ENCODE measurements at places on chromosomes 12 and 14. TPM values are rescaled to one million over a fixed set of nuclear protein-coding genes. Genes with fewer than 3 reads are reported as not detected.
A peak's percentile ranks its signal among the peaks of the same experiment; 100 is the strongest.

DNA sequence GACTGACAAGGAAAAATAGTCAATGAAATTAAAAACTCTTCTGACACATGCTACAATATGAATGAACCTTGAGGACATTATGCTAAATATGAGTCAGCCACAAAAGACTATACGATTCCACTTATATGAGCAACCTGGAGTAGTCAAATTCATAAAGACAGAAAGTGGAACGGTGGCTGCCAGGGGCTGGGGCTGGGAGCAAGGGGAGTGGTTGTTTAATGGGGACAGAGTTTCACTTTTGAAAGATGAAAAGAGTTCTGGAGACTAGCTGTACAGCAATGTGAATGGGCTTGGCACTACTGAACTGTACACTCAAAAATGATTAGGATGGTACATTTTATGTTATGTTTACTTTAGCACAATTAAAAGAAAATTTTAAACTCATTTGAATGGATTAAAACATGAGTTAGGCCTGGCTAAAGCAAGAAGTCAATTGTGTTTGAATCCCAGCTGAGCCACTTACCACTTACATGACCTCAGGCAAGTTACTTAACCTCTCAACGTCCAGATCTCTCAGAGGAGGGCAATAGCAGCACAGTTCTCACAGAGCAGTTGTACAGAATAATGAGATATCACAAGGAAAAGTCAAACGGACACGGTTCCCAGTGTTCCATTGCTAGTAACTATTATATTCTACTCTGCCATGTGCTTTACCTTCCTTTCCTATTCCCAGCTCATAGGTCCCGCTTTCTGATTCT, 102.5 kb downstream of the SPTSSA start:
- no peak overlapping the region for H3K4me3 ChIP-seq
- H3K4me1 ChIP-seq = peaks cover 3% of the 10 kb centered on the region
- H3K36me3 ChIP-seq = no peaks in the 10 kb centered on the region
- no peak for DNase-seq
- peaks cover 5% of the 10 kb centered on the region for H3K27me3 ChIP-seq
- H3K27ac ChIP-seq = no peak overlapping the region

GRCh38 chr12:107375231-107375630, 281.9 kb upstream of the CRY1 start:
- no peaks in the 10 kb centered on the region for H3K27me3 ChIP-seq

DNA sequence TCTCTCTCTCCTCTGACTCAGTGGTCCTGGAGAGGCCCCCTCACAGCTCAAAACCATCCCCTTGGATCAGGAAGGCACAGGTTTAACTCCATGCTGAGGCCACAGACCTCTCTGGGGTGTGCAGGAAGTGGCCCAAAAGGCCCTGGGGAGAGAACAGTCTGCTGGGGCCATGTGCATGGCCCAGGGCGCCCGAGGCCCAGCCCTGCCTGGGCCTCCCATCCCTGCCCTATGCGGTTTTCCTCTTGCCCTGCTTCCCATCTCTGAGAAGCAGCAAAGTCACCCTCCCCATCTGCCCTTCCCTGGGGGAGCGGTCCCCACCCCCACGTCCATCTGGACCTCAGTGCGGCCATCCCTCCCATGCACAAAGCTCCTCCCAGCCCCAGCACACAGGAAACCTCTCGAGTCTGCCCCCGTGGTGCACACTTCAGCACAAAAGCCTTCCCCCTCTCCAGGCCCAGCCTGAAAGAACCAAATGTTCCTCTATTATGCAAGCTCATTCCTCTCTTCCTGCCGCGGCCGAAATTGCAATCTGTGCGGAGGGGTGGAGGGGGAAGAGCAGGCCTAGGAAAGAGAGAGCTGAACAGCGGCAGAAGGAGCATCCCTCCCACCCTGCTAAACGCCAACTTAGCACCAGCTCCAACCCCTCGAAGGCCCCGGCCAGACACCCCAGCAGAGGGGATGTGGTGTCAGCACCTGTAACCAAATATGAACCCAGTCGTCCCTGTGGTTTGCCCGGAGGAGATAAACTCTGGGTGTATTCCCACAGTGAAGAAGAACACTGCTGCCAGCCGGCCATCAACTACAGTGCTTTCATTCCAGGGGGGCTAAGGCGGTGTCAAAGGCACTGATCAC, 108.5 kb downstream of the SCARB1 start:
- H3K36me3 ChIP-seq = peaks cover 3% of the 10 kb centered on the region
- peak; percentile 31 for DNase-seq
- peak overlapping the region; percentile 10 for H3K27ac ChIP-seq
- peaks cover 9% of the 10 kb centered on the region for H3K27me3 ChIP-seq
- no peak overlapping the region for H3K4me3 ChIP-seq

DNA sequence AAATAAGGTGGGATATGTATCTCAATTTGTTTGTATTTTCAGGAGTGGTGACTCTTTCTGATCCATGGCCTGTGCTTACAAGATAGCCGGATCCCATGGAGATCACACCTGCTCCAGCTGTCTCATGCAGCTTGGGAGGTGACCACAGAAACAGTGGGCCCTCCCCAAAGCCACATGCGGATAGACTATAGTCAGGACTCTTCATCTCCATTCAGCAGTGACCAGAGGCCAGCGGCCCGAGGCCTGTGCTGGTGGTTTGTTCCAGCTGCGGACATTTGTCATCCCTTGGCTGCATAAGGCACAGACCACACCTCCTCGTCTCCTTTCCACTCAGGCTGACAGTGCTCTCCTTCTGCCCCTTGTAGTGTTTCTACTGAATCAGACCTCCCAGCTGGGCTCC, 14.7 kb upstream of the WNT5B start:
- H3K27me3 ChIP-seq = peaks cover 3% of the 10 kb centered on the region
- H3K36me3 ChIP-seq = no peaks in the 10 kb centered on the region
- no peak overlapping the region for H3K4me3 ChIP-seq
- DNase-seq = no peak
- no peak overlapping the region for H3K27ac ChIP-seq

GRCh38 chr12:85476756-85477155, 196.7 kb downstream of the ALX1 start:
- no peaks in the 10 kb centered on the region for H3K36me3 ChIP-seq
- no peak for DNase-seq
- H3K4me3 ChIP-seq = no peak overlapping the region
- no peaks in the 10 kb centered on the region for H3K4me1 ChIP-seq
- no peaks in the 10 kb centered on the region for H3K27me3 ChIP-seq

GRCh38 chr14:68346556-68347343, 446.1 kb downstream of the ZFP36L1 start:
- peaks cover 6% of the 10 kb centered on the region for H3K36me3 ChIP-seq
- peaks cover 13% of the 10 kb centered on the region for H3K4me1 ChIP-seq
- no peak for DNase-seq
- no peaks in the 10 kb centered on the region for H3K27me3 ChIP-seq
- H3K27ac ChIP-seq = no peak overlapping the region
- H3K4me3 ChIP-seq = no peak overlapping the region

- H3K4me3 ChIP-seq = no peak overlapping the region
- no peaks in the 10 kb centered on the region for H3K4me1 ChIP-seq
- DNase-seq = peak; percentile 61
- H3K27me3 ChIP-seq = peaks cover 18% of the 10 kb centered on the region
These were observed 25.8 kb upstream of the STRAP start for GRCh38 chr12:15856097-15856982.

GRCh38 chr12:54047160-54047963, 6.3 kb upstream of the HOXC4 start:
- peaks cover 28% of the 10 kb centered on the region for H3K4me1 ChIP-seq
- peaks cover 87% of the 10 kb centered on the region for H3K27me3 ChIP-seq
- peak overlapping the region; percentile 18 for H3K4me3 ChIP-seq
- no peak for DNase-seq
- H3K27ac ChIP-seq = no peak overlapping the region

GRCh38 chr12:111405859-111406473, at the start of gene SH2B3:
Gene SH2B3 (plus strand): TSS chr12:111405923. CDS start chr12:111418146, 12,223 bp downstream.
- H3K4me3 ChIP-seq = peak within 1 kb of the TSS; percentile 97
- H3K27ac ChIP-seq = peak within 1 kb of the TSS; percentile 96
- H3K27me3 ChIP-seq = no peaks in the 10 kb centered on the region
- DNase-seq = peak; percentile 89

DNA sequence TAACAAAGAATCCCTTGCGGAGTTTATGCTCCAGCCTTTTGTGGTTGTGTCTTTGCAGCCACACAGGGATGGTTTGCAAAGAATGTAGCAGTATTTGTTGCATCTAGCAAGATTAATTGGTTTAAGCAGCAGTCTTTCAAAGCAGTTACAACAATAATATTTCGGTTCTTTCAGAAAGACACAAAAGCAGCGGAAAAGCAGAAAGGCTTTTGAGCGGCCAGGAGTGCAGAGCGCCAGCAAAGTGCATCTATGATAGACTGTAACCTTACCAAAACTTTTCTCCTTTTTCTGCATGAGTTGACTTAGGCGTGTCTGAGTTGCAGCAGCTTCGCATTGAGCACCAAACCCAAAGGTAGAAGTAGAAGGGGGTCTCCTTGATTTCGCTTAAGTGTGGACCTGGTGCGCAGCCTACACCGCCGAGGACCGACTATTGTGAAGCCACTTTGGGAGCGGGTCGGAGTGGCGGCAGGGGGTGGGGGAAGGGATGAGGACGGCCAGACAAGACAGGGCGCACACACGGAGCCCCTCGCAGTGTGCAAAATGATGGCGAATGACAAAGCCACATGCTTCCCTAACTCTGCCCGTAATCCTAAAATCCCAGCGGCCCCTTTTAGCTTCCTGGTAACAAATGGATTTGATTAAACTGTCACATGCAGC, 1.2 kb downstream of the LMO3 start:
- DNase-seq = no peak
- peaks cover 2% of the 10 kb centered on the region for H3K36me3 ChIP-seq
- H3K4me1 ChIP-seq = no peaks in the 10 kb centered on the region
- H3K4me3 ChIP-seq = no peak overlapping the region
- no peak overlapping the region for H3K27ac ChIP-seq

DNA sequence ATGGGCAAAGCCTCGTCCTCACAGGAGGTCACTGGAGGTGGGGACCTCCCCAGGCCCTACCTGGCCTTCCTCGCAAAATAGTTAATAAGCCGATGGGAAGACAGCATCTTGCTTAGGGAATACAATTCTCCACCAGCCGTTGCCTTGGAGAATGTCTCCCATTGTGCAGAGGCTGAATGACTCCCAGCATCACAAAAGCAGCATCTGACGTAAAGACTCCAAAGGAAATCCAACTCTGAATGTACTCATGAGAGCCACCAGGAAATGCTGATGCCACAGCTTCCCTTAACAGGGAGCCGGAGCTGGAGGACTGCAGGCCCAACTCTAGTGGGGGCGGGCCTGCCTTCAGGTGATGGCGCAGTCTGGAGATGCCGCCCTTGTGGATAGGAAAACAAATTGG, 15.5 kb downstream of the CCDC63 start:
- no peaks in the 10 kb centered on the region for H3K27me3 ChIP-seq
- no peak overlapping the region for H3K4me3 ChIP-seq
- DNase-seq = no peak
- no peaks in the 10 kb centered on the region for H3K36me3 ChIP-seq

- H3K27me3 ChIP-seq = peaks cover 11% of the 10 kb centered on the region
- no peaks in the 10 kb centered on the region for H3K4me1 ChIP-seq
- no peak overlapping the region for H3K27ac ChIP-seq
- H3K4me3 ChIP-seq = no peak overlapping the region
These were observed 272.0 kb upstream of the SFSWAP start for GRCh38 chr12:131438881-131439280.

DNA sequence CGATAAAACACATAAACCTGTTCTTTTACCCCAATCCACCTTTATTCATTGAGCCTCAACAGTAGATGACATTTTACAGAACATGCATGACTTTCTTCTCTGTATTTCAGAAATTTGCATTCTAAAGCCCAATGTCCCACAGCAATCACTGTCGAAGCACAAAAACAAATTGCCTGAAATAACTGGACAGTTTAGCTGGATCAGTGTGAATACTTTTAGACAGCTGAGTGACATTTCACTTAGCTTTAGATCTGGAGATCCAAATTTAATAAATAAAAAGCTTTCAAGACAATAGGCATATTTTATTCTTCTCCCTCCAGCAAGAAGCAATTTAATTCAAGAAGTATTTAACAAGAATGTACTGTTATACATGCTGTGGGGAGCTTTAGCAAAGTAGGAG, 109.1 kb upstream of the FSCB start:
- no peak for DNase-seq
- no peaks in the 10 kb centered on the region for H3K27me3 ChIP-seq
- H3K4me3 ChIP-seq = no peak overlapping the region
- H3K27ac ChIP-seq = no peak overlapping the region
- no peaks in the 10 kb centered on the region for H3K36me3 ChIP-seq
- H3K4me1 ChIP-seq = no peaks in the 10 kb centered on the region

DNA sequence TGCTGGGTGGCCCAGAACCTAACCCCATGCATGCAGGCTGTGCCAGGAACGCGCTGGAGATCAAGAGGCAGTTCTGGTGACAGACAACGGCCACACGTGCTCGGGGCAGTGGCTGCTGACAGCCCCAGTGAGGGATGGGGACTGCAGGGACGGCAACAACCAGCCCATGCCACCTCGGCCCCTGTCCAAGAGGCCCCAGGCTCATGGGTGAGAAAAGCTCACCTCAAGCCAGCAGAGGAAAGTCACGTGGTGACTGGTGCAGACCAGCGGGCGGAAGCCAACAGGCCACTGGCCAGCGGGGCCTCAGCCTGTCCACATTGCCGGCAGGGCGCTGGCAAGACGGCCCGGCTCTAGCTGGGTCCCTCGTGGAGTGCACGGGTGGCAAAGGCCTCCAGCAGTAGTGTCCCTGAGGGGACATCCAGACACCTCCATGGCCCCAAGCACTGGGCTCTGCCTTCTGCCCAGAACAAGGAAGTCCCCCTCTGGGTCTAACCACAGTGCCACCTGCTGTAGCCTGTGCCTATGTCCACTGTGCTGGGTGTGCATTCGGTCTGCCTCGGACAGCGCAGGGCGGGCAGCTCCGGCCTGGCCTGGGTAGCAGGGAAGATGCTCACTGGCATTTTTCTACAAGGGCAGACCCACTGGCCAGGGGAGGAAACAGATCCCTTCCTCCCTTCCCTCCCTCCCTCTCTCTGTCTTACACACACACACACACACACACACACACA, 134.1 kb downstream of the NCOR2 start:
- H3K36me3 ChIP-seq = peaks cover 19% of the 10 kb centered on the region
- peaks cover 5% of the 10 kb centered on the region for H3K4me1 ChIP-seq
- H3K4me3 ChIP-seq = no peak overlapping the region
- no peak for DNase-seq
- H3K27ac ChIP-seq = no peak overlapping the region

The RPGRIP1 gene
- total RNA-seq = not detected

The CLEC12A gene
- 0.47 TPM for total RNA-seq

The CPNE8 gene
- 1.7 TPM for total RNA-seq
